Ascending aorta (tissue), 2 donors: ENCODE measurements at places on chromosomes 7 and 10. TPM values are rescaled to one million over a fixed set of nuclear protein-coding genes. Genes with fewer than 3 reads are reported as not detected.

DNA sequence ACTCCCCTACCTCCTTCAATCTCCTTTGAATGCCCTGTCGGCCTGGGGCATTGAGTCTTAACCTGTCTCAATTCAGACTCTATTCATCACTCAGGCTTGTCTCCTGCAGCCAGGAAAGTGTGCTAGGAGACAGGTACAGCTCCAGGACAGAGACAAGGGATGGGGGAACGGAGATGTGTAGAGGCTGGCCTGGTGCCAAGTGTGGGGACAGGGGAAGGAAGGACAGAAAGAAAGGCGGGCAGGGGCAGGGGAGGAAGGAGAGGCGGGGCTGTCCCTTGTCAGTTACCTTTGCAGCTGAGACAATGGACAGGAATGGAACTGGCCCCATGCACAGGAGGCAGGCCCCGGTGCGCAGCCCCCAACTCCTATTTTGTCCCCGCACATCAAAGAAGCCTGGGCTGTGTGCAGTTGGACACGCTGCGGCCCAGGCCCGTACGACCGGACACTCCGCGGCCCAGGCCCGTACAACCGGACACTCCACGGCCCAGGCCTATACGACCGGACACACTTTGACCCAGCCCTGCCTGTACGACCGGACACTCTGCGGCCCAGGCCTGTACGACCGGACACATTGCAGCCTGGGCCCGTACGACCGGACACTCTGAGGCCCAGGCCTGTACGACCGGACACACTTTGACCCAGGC, 36.9 kb downstream of the CHST15 start:
- H3K4me3 ChIP-seq = no peak overlapping the region
- no peaks in the 10 kb centered on the region for H3K4me1 ChIP-seq
- H3K27me3 ChIP-seq = no peaks in the 10 kb centered on the region
- H3K36me3 ChIP-seq = peaks cover 3% of the 10 kb centered on the region
- H3K27ac ChIP-seq = no peak overlapping the region
- DNase-seq = no peak

DNA sequence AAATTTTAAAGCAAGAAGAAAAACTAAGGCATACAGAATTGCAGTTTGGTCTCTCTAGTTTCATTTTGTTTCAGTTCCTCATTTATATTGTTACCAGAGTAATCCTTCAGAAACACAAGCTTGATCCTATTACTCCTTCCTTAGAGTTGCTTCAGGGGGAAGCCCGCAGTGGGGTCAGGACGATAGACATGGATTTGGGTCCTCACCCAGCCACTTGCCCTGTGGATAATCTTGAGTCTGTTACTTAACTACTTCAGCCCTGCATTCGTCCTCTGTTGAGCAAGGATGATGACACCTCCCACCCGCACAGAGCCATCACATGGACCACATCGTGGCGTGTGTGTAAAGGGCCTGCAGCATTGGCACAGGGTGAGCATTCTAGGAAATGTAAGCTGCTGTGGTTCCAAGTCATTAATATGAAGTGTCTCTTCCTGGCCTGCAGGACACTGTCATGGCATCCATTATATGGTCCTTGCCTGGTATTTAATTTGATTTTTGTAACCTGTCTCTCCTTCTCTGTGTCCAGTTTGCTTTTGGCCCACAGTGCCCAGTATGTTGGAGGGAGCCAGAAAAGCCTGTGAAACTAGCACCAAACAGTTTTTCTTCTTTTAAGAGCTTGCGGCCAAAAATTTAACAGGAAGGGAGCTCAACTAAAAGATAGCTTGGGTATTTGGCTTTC, 111.2 kb downstream of the EEPD1 start:
- H3K27ac ChIP-seq = peak overlapping the region; percentile 80
- H3K4me3 ChIP-seq = no peak overlapping the region
- peak; percentile 76 for DNase-seq
- H3K4me1 ChIP-seq = peaks cover 26% of the 10 kb centered on the region

DNA sequence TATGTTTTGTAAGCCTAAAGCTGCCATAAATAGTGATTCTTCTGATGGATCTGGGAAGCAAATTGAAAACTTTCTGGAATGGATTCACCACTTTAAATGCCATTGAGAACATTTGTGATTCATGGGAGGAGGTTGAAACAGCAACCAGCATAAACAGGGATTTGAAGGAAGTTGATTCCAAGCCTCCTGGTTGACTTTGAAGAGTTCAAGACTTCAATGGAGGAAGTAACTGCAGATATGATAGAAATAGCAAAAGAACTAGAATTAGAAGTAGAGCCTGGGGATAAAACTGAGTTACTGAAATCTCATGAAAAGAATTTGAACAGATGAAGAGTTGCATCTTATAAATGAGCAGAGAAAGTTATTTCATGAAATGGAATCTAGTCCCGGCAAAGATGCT, 99.2 kb downstream of the LRRC4 start:
- no peak overlapping the region for H3K4me3 ChIP-seq
- no peaks in the 10 kb centered on the region for H3K27me3 ChIP-seq
- H3K4me1 ChIP-seq = no peaks in the 10 kb centered on the region
- H3K27ac ChIP-seq = no peak overlapping the region
- H3K36me3 ChIP-seq = peaks cover 37% of the 10 kb centered on the region
- DNase-seq = no peak

DNA sequence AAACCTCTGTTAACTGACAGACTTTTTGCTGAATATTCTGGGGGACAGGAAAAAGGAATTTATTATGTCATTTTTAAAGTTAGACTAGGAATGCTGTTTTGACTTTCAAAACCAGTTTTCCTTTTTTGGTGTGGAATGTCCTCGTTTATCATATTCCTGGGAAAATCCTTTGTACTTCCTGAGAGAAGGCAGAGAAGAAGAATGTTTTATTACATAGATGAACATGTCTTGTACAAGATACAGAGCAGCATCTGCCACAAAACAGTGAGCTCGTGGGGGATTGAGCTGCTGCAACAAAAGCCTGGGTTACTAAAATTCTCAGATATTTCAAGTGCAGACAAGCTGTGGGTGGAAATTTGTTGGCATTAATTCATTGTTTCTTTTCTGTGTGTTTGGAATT, 20.2 kb downstream of the MCU start:
- no peaks in the 10 kb centered on the region for H3K27me3 ChIP-seq
- H3K4me3 ChIP-seq = peak overlapping the region; percentile 51
- peaks cover 6% of the 10 kb centered on the region for H3K4me1 ChIP-seq

GRCh38 chr10:110631934-110632333, 12.2 kb upstream of the RBM20 start:
- H3K4me3 ChIP-seq = no peak overlapping the region
- no peak for DNase-seq
- H3K36me3 ChIP-seq = no peaks in the 10 kb centered on the region
- no peaks in the 10 kb centered on the region for H3K4me1 ChIP-seq
- no peak overlapping the region for H3K27ac ChIP-seq

PAX2 gene
- not detected for total RNA-seq
